Left hindlimb (tissue), 1 donor: ENCODE measurements at places on chromosomes 5 and 9.

GRCh38 chr9:96044401-96044800 is 168.9 kb downstream of the ERCC6L2 start:
- no peak for DNase-seq

DNA sequence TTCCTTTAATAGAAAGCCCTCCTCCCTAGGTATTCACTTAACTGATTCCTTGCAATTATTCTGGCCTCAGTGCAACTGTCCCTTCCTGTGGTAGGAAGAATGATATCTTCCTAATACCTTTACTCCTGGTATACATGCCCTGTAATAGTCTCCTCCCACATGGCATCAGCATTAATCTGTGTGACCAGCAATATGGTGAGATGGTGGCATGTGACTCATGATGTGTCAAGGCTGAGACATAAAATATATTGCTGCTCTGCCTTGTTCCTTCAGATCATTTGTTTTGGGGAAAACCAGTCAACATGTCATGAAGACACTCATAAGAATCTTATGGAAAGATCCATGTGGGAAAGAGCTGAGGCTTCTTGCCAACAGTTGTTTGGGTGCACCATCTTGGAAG is 149.1 kb upstream of the TRPM3 start:
- no peak for DNase-seq

DNA sequence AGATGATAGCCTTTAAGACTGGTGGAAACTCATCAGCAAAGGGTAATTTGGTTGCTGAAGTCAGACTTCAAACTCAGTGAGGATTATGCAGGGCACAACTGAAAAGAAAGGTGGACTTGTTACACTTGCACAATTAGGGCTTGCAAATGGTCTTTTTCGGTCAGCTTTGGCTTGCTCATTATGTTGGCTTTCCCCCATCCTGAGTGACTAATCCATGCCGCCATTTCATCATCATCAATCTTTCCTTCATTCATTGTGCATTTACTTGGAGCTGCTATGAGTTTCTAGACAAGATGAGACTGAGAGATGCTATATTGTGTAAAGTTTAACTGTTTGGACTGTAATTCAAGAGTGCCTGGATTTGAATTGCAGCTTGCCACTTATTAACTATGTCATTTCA is 134.8 kb upstream of the PPP1R2B start:
- no peak for DNase-seq

DNA sequence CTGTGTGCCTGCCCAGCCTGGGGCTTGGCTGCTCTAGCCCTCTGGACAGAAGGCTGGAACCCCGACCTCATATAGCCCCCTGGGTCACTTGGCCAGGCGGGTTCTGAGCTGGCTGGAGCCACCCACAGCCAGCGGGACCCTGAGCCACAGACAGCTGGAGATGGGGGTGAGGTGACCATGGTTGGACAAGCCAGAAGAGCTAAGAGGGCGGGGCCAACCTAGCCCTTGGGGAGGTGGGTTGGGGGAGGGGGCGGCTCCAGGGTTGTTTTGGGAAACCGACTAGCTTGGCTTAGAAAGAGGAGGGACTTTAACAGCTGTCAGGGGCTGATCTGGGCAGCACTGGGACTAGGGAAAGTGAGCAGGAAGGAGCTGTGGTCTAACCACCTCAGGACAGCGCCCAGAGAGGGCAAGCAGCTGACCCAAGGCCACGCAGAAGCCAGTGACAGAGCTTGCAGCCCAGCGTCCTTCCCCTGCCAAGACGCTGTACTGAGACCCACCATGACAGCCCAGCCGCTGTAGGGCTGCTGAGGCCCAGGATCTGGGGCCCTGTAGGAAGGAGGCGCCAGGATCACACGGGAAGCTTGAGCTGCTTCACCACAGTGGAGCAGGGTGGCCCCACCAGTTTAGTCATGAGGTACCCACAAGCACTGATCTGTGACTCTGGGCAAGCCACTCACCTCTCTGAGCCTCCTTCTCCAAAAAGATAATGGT is 2.2 kb downstream of the AIF1L start:
- peak; percentile 43 for DNase-seq

DNA sequence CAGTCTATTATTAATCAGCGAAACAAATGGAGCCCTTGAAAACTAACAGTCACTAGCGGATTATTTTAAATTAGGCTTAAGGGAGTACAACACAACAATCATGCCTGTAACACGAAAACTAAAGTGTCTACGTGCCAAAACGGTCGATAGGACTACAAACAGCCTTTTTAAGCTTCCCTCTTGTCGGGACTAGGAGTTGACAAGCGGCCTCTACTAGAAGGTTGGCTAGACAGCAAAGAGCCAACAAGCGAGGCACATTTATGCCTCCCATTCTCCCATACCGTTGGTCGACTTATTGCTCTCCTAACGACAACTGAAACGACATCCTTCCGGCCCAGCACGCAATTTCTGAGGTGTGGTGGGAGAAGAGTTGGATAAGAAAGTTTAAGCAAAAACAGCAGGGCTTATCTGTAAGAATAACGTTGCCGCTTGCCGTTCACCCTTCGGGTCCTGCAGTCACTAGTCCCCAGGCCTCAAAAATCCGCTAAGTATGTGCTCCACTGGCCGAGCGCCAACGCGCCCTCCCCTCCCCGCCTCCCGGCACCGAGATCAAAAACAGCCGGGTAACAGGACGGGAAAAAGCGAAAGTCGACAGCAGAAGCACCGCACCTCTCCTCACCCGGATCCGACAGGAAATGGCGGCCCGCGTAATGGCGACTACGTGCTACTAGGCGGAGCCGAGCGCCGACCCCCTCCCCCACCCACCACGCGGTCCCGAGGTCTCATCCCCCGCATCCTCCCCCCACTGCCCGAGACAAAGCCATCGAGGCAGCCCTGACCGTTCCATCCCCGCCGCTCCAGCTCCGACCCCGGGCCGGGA is 813 bp downstream of the HNRNPK start:
- DNase-seq, result peak; percentile 88
